ENCODE measurements at places on chromosomes 3 and 15.
A peak's percentile ranks its signal among the peaks of the same experiment; 100 is the strongest.

DNA sequence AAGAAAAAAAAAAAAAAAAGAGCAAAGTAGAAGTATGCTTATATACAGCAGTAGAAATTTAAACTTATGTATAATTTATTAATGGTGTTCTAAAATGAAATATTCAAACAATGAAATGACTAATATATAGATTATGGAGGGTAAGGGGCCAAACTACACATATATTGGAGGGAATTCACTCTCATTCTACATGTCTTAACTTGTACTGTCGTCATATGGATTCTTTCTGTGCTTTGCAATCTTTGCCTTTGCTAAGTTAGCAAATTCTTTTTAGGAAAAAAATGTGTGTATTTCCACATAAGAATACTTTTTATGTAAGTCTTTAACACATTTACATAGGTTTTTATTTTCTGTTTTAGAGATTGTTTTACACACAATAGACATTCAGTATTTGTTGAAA is 118.9 kb upstream of the MBNL1 start:
- no peaks in the 10 kb centered on the region for H3K36me3 ChIP-seq
- H3K27me3 ChIP-seq, result no peaks in the 10 kb centered on the region
- H3K27ac ChIP-seq, result no peak overlapping the region
- no peak overlapping the region for H3K4me3 ChIP-seq
- no peak for DNase-seq

DNA sequence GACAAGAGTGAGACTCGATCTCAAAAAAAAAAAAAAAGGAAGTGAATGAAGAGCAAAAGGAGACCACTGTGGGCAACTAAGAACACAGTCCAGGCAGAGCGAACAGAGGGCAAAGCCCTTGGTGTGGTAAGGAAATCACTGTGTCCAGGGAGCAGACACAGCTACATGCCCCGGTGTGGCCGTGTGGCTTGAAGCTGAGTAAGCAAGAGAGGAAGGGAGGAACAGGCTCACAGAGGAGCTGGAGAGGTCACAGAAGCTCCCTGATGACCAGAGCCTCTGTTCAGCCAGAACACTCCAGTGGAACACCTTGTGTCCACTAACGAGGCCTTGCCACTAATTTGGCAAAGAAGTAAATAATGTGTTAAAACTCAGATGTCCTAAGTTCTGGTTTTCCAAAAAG is 60.6 kb upstream of the GATA2 start:
- no peak overlapping the region for H3K27ac ChIP-seq
- peaks cover 78% of the 10 kb centered on the region for H3K4me1 ChIP-seq
- H3K27me3 ChIP-seq, result no peaks in the 10 kb centered on the region
- no peak overlapping the region for H3K4me3 ChIP-seq
- no peak for DNase-seq

DNA sequence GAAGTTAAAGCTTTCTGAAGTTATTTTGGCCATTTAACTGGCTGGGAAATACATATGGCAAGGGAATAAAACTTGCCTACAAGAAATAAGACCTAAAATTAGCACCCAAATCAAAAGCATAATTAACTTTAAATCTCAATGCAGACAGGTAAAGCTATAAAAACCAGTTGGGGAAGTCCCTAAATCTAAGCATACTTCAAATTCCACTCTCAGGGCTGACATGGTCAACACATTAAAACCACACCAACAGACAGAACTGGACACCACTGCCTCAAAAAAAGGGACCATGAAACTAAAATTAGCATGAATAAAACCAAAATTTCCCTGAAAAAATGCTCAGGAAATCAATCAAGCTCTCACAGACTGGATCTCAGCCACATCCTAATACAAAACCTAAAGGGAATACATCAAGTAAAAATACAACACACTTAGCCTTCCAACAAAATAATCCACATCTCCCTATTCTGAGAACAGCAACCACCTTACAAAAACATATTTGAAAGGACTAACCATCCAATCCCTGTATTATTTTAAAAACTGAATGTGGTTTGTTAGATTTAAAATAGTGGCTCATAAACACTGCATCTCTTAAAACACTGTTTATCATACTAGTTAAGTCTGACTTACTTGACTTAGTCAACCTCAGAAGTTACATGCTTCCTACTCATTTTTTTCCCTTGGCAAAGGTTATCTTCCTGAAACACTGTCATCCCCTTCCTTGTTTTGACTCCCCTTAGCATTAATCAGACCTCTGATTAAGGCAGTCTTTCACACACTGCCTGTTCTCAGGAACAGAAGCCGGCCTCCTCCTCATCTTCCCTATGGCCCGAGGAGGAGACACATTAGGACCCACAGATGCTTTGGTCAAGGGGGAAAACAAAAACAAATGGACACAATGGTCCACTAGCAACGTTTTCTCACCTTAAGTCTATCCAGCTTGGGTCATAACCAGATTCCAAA is 8.3 kb downstream of the TRA2B start:
- no peak for DNase-seq
- H3K4me1 ChIP-seq, result peaks cover 78% of the 10 kb centered on the region
- H3K4me3 ChIP-seq, result peak overlapping the region; percentile 35
- H3K27me3 ChIP-seq, result no peaks in the 10 kb centered on the region
- peaks cover 51% of the 10 kb centered on the region for H3K36me3 ChIP-seq

- no peaks in the 10 kb centered on the region for H3K27me3 ChIP-seq
- no peak overlapping the region for H3K27ac ChIP-seq
- no peaks in the 10 kb centered on the region for H3K36me3 ChIP-seq
Observed at GRCh38 chr3:129358772-129359371, 69.6 kb downstream of the EFCAB12 start.

- no peaks in the 10 kb centered on the region for H3K27me3 ChIP-seq
- no peak for DNase-seq
- no peak overlapping the region for H3K27ac ChIP-seq
- H3K36me3 ChIP-seq, result no peaks in the 10 kb centered on the region
- no peak overlapping the region for H3K4me3 ChIP-seq
- H3K4me1 ChIP-seq, result no peaks in the 10 kb centered on the region
Observed at GRCh38 chr3:159781867-159782266, 206.8 kb upstream of the IL12A start.

DNA sequence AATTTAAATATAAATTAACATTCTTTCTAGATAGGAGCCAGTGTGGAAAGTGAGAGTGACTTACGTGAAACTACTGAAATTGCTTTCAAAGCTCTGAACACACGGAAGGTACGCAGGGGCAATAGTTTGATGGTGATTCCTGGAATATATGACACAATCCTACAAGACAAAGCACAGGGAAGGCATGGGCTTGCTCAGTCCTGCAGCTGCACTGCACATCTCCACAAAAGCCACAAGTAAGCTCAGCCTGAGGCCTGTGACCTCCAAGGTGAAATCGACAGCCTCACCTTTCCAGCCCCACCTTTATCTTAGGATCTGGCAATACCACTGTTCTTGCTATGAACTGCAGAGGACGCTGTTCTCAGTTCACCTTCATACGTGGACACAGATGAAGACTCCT is 109.3 kb upstream of the SCN10A start:
- H3K27me3 ChIP-seq, result no peaks in the 10 kb centered on the region
- DNase-seq, result no peak
- H3K4me3 ChIP-seq, result no peak overlapping the region
- no peak overlapping the region for H3K27ac ChIP-seq

DNA sequence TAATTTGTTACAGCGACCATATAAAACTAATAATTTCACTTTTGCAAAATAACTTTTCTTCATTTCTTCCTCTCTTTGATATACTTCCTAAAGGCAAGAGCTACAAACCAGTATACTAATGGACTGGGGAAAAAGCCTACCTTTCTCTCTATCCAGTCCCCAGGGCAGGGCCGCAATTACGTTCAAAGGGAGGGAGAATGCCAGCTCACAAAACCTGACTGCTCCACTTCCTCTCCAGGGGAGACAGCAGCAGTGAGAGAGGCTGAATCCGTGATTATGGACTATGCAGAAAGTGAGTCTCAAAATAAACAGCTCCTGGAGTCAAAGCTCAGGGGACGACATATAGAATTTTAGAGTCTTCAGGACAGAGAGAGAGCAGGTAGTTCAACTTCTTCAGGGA is 126.9 kb upstream of the HES1 start:
- H3K4me3 ChIP-seq, result no peak overlapping the region
- no peaks in the 10 kb centered on the region for H3K36me3 ChIP-seq
- no peak for DNase-seq
- no peak overlapping the region for H3K27ac ChIP-seq
- H3K27me3 ChIP-seq, result no peaks in the 10 kb centered on the region

- H3K27ac ChIP-seq, result no peak overlapping the region
- no peaks in the 10 kb centered on the region for H3K4me1 ChIP-seq
- DNase-seq, result no peak
- H3K4me3 ChIP-seq, result no peak overlapping the region
- no peaks in the 10 kb centered on the region for H3K36me3 ChIP-seq
- no peaks in the 10 kb centered on the region for H3K27me3 ChIP-seq
Observed at GRCh38 chr3:170560717-170561382, 25.0 kb downstream of the SLC7A14 start.

DNA sequence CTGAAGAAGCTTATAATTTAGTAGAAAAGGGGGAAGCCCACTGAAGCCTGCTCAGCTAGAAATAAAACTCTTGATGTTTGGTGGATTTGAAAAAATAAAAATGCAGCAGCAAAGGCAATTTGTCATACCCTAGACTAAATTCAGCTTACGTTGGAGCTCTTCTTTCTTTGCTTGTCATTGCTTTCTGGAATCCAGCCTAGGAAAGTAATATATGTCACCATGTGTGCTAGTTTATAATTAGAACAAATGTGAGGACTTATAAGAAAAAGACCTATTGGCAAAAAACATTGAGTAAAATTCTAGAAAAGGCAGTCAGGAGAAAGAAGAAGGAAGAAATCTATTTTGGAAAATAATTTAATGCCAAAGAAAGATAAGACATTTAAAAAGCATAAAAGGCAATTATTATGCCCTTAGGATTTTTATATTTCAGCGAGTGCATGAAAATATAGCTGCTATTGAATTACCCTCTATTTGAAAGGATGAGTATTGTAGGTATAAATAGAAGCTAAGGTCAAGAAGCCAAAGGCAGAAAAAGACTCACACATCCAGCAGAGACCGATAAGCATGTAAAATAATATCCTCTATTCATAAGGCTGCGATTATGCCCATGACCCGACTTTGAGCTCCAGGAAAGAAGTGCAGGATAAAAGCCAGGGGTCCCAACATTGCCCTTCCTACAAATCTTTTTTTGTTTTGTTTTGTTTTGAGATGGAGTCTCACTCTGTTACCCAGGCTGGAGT is 10.6 kb upstream of the BTBD1 start:
- no peak overlapping the region for H3K27ac ChIP-seq
- H3K4me3 ChIP-seq, result no peak overlapping the region
- no peaks in the 10 kb centered on the region for H3K36me3 ChIP-seq
- H3K27me3 ChIP-seq, result no peaks in the 10 kb centered on the region
